ENCODE measurements at places on chromosomes 3 and 15.

- no peak for DNase-seq
Measured at GRCh38 chr3:136070953-136071949, 105.7 kb downstream of the PPP2R3A start.

GRCh38 chr3:113354307-113354706 is 87.0 kb downstream of the CFAP44 start:
- DNase-seq = no peak

GRCh38 chr3:88617283-88617682 is 467.5 kb downstream of the C3orf38 start:
- DNase-seq = no peak

GRCh38 chr3:55673764-55674163 is 186.7 kb upstream of the WNT5A start:
- no peak for DNase-seq

- DNase-seq = no peak
Measured at GRCh38 chr3:14386254-14386653, 16.2 kb upstream of the SLC6A6 start.

GRCh38 chr3:17936736-17937480 is 194.5 kb upstream of the TBC1D5 start:
- DNase-seq = no peak

DNA sequence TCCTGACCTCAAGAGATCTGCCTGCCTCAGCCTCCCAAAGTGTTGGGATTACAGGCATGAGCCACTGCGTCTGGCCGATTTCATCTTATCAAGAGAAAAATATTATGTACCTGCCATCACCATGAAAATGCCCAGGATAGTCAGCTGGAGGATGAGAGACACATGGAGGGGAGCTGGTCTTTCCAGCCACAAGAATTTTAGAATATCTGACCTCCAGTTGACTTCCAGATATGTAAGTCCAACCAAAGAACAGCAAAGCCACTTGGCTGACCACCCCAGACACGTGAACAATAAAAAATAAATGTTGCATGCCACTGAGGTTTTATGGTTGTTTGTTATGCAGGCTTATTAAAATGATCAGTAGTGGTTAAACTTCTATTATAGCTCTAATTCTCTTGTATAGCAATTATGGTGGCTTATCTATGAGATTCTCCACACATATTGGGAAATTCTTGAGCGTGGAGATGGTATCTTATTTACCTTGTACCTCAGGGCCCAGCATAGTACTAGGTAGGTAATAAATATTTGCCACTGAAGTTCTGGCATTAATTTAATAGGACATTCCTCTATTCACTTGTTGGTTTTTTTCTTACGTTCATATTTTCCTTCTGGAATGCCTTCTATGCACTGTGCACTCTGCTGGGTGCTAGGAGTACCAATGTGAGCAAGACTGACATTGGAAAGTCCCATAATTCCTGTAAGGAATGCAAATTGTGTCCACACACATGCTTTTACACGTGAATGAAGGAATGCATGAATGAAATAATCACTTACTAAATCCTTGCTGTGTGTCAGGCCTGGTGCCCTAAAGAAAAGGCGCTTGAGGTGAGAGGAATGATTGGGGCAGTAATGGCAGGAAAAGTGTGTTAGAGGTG is 77.6 kb downstream of the EDEM1 start:
- no peak for DNase-seq

DNA sequence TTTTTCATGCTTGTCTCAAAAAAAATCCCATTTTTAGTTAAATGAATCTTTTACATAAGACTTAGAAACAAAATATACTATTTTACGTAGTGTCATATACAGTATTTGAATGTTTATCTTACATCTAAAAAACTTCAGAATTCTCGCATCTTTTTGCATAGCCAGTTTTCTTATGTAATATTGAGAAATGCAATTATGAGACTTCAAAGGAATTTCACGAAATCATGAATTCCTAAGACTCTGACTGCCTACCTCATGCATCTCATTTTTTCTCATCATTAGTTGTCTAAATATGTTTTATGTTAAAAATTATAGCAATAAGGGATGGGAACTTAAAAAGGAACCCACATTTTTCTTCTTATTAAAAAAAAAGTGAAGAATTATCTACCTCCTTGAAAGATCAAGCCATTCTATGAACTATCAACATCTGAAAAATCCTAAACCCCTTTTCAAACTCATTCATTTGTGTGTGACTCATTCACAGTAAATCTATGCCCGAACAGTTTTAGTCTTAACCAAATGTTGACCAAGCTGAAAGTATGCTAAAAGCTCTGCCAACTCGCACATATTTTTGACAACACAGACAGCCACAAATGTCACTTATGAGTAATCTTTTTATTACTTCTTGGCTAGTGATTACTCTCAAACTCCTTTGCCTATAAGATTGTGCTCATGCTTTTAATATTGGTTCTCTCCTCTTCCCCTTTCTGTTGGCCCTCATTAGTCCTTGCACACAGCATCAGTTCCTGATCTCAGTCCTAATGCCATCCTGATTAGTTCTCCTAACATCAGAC is 115.9 kb downstream of the DCLK3 start:
- no peak for DNase-seq

DNA sequence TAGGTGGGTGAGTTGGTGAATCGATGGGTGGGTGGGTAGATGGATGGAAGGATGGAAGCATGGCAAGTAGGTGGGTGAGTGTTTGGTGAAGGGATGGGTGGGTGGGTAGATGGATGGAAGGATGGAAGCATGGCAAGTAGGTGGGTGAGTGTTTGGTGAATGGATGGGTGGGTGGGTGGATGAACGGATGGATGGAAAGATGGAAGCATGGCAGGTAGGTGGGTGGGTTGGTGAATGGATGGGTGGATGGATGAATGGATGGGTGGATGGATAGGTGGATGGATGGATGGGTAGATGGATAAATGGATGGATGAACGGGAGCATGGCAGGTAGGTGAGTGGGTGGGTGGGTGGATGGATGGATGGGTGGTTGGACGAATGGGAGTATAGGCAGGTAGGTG is 65.1 kb downstream of the SLC6A1 start:
- no peak for DNase-seq

- no peak for DNase-seq
Measured at GRCh38 chr15:76533060-76533820, 196.7 kb downstream of the ISL2 start.

DNA sequence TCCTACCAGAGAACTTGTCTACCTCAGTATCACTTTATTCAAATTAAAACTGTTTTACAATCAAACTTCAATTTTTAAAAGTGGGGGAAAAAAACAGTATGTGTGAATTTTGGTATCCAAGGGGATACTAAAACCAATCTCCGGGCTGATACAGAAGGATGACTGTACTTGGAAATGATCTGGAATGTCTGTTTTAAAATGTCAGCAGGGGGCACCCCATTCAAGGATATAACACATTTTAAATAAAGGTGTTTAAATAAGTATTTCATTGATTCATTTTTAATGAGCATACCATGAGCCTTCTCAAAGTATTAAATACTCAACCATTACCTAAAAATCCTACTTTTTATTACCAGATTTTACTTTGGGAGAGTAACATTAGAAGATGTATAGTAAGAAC is 67.9 kb downstream of the ULK4 start:
- DNase-seq = no peak

DNA sequence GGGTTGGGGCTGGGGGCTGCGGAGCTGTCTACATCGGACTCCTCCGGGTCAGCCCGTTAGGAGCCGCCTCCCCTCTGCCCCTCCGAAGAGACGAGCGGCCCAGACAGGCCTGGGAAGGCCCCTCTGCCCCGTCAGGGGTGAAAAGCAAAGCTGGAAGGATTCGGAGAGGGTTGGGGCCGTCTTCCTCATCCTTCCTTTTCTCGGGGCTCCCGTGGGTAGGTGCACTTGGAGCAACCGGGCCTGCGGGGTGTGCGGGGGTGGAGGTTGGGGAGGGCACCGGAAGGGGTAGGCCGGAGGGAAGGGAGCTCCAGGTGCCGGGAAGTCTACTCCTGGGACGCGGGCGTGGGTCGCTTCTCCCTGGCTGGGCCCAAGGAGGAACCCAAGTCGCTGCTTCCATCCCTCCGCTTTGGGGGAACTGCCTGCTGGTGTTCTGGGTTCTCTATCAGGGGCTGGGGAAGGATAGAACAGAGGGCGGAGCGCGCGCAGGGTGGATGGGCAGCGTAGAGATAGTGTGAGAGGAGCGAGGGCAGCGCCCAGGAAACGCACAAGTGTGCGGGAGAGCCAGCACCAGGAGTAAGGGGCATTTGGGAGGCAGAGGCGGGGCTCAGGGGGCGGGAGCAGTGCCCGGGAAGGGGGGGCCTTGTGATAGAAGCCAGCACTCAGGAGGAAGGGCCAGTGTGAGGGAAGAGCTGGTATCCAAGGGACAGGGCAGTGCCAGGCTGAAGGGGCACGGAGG is 590 bp downstream of the POLR2H start:
- DNase-seq = peak; percentile 58

DNA sequence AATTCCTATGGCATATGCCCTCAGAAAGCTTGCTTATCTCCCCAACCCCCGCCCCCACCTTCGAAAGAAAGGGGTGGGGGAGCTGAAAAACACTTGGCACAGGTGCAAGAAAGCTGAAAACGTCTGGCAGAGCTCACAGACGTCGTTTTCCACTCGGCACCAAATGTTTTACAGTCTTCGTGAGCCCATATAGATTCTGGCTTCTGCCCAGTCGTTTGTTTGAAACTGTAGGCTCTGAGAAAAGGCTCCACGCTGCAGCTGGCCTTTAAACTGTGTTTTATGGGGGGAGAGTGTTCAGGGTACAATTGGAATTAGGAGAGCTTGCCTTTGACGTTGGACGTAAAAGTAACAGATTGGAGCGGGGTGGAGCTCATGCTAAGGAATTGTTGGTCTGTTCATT is 130.3 kb downstream of the MDFIC2 start:
- no peak for DNase-seq

- DNase-seq = peak; percentile 62
Measured at GRCh38 chr3:127690823-127691452, 18.2 kb downstream of the ABTB1 start.

DNA sequence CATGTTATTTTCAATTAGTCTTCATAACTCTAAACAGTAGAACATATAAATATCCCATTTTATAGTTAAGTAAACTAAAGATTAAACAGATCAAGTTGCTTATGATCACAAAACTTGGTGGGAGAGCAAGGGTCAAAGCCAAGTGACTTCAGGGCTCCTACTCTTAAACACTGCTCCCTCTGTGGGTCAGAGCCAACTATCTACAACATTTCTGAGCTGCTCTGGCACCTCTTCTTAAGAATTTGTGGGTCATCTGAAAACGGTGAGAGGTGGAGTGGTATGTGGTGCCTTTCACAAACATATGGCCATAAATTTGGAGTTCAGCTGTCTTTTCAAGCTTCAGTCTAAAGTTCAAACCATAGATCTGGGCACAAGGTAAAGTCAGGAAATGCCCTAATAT is 10.9 kb downstream of the ATG3 start:
- DNase-seq = no peak

- DNase-seq = no peak
Measured at GRCh38 chr3:49122886-49123545, 2.4 kb upstream of the USP19 start.

DNA sequence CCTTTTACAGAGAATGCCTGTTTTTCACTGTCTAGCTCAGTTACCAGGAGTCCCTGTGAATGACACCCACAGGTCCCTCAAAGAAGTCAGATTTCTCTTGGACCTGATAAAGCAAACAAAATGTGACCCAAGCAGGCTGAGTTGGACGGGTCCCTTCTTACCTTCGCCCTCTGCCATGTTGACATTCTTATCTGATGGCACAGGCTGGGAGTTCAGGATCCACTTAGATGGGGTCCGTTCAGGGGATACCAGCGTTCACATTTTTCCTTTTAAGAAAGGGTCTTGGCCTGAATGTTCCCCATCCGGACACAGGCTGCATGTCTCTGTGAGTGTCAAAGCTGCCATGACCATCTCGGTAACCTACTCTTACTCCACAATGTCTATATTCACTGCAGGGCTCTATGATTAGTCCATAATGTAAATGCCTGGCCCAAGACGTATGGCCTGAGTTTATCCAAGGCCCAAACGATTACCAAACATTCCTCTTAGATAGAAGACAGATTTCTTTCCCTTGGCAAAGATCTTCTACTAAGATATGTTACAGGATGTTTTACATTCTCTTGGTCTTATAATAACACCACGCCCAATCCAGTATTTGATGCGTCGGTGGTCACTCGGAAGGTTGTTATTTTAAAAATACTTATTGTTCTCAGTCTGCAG is 179.1 kb downstream of the THSD4 start:
- DNase-seq = no peak

- no peak for DNase-seq
Measured at GRCh38 chr3:99410789-99411311, 227.5 kb upstream of the COL8A1 start.

GRCh38 chr3:54905920-54906319 is 21.9 kb downstream of the LRTM1 start:
- DNase-seq = no peak

DNA sequence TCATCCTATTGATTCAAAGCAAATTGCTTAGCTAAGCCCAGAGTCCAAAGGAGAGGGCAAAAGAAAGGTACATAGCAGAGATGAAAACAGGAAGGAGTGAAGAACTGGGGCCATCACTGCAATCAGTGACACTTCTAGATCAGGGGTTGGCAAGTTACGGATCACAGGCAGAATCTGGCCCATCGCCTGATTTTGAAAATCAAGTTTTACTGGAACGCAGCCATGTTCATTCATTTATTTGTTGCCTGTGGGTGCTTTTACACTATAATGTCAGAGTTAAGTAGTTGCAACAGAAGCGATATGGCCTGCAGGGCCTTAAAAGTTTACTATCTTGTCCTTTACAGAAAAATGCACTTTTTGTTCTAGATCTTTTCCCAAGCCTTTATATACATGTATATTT is 271.7 kb upstream of the TOPAZ1 start:
- DNase-seq = no peak

GRCh38 chr3:155325263-155325835 is 31.9 kb upstream of the STRIT1 start:
- no peak for DNase-seq

- no peak for DNase-seq
Measured at GRCh38 chr3:150331978-150332568, 76.0 kb upstream of the TSC22D2 start.

DNA sequence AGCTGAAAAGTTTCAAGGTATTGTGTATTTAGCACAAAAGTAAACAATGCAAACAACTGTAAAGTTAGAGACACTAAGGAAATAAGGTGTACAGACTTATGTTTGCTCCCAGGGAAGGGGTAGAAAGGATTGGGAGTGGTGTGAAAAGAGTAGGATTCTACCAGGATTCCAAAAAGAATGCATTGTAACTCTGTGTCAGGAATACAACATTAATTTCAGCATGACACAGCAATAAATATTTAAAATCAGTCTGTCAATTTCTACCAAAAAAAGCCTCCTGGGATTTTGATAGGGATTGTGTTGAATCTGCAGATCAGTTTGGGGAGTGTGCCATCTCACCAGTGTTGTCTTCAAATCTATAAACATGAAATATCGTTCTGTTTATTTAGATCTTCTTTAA is 73.4 kb downstream of the LRRC28 start:
- DNase-seq = no peak

DNA sequence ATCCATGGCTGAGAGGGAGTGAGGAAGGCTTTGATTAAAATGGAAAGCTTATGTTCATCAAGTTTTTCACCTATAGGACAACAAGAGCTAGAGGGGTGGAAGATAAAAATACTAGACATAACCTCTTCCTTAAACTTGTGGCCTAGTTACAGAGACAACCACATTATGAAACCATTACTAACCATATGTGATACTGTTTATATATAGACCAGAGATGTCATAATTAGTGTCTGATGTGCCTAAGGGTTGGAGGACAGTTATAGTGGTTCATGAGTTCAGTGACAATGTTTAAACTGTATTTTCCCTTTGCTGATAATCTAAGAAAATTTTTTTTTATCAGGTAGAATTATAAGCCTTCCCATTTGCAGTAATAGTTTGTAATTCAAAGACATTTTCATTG is 23.7 kb downstream of the PHLDB2 start:
- no peak for DNase-seq

Data from posterior cingulate gyrus (tissue), 11 donors.